Prostate gland (tissue), 2 donors: ENCODE measurements at places on chromosomes 1 and 21. TPM values are rescaled to one million over a fixed set of nuclear protein-coding genes. Genes with fewer than 3 reads are reported as not detected.

The C1orf53 gene
- 13.2 TPM for total RNA-seq

DNA sequence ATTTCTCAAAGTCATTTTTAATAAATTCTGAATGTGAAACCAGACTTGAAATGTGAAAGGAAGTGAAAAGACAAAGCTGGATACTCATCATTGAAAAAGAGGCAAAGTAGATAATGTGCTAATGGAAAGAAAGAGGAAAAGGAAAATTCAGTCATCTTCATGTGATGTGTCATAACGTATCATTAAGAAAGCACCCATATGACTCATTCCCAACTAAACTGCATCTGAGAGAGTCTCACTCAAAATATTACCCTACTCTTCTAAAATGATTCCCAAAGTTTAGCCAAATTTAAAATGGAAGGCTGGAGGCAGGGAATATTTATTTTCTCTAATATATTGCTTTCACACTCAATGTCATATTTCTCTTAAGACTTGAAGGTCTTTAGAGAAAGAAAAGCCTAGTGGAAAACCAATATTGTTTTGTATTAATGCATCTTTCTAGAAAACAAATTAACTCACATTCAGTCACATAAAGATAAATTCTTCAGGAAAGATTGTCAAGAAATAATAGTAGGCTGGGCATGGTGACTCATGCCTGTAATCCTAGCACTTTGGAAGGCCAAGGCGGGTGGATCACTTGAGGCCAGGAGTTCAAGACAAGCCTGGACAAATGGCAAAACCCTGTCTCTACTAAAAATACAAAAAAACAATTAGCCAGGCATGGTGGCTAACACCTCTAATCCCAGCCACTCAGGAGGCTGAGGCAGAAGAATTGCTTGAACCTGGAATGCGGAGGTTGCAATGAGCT, 129.9 kb downstream of the SLC30A10 start:
- H3K27me3 ChIP-seq: no peaks in the 10 kb centered on the region
- H3K27ac ChIP-seq: no peak overlapping the region
- H3K36me3 ChIP-seq: no peaks in the 10 kb centered on the region
- no peaks in the 10 kb centered on the region for H3K4me1 ChIP-seq

The MATN1 gene
- total RNA-seq: not detected

The TTC24 gene
- not detected for total RNA-seq

DNA sequence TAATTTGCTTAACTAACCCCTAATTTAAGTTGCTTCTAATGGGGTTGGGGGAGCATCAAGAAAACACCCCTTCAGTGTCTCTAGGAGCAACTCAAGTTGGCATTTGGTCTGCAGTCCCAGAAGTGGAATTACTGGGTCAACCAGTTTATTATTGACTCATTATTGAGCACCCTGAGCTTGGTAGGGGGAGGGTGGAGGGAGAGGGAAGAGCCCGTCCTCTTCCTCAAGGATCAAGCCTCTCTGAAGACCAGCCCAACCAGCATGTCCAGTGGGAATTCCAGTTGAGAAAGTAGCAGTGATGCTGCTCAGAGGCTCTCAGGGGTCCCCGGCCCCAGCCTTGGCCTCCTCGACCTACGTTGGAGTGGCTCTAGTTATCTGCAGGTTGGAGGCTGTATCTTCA, 2.1 kb upstream of the PLA2G2F start:
- no peaks in the 10 kb centered on the region for H3K27me3 ChIP-seq
- H3K27ac ChIP-seq: no peak overlapping the region
- H3K4me1 ChIP-seq: peaks cover 6% of the 10 kb centered on the region
- no peak overlapping the region for H3K4me3 ChIP-seq
- DNase-seq: peak; percentile 63
- H3K36me3 ChIP-seq: no peaks in the 10 kb centered on the region

The LDLRAD1 gene
- 3.3 TPM for total RNA-seq

The OLIG2 gene
- not detected for total RNA-seq

The SPRR4 gene
- not detected for total RNA-seq

- no peak for DNase-seq
- no peak overlapping the region for H3K4me3 ChIP-seq
- H3K36me3 ChIP-seq: no peaks in the 10 kb centered on the region
- H3K27me3 ChIP-seq: no peaks in the 10 kb centered on the region
Observed at GRCh38 chr1:110829955-110830553, 42.9 kb upstream of the CD53 start.
